ENCODE measurements at places on chromosomes 2 and 18. TPM values are rescaled to one million over a fixed set of nuclear protein-coding genes. Genes with fewer than 3 reads are reported as not detected.

- no peaks in the 10 kb centered on the region for H3K36me3 ChIP-seq
- H3K27ac ChIP-seq: no peak overlapping the region
- no peaks in the 10 kb centered on the region for H3K27me3 ChIP-seq
- no peak overlapping the region for H3K4me3 ChIP-seq
- no peak for ATAC-seq
- H3K4me1 ChIP-seq: no peaks in the 10 kb centered on the region
Observed at GRCh38 chr2:197209246-197209645, 101.3 kb downstream of the ANKRD44 start.

GRCh38 chr18:37717098-37717497 lies 151.5 kb upstream of the CELF4 start:
- ATAC-seq: no peak
- H3K36me3 ChIP-seq: no peaks in the 10 kb centered on the region
- no peaks in the 10 kb centered on the region for H3K4me1 ChIP-seq
- H3K27ac ChIP-seq: no peak overlapping the region
- no peaks in the 10 kb centered on the region for H3K27me3 ChIP-seq

DNA sequence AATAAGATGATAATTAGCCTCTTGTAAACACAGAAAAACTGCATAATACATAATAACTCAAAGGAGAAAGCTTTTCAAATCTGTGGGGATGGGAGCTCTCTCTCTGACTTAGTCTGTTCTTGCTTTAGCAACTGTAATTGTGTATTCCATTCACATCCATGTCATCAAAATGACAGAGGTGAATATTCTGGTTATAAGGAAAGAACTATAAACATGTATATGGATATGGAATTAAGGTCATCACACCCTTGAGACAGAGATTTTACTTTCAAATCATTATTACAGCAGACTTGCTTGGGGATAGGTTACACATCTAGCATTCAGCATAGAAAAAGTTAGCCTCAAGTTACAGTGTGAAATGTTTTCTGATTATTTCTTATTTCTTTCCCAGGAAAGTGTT lies 497.7 kb downstream of the LRP1B start:
- no peak overlapping the region for H3K4me3 ChIP-seq
- no peaks in the 10 kb centered on the region for H3K27me3 ChIP-seq
- no peaks in the 10 kb centered on the region for H3K36me3 ChIP-seq
- H3K4me1 ChIP-seq: no peaks in the 10 kb centered on the region
- ATAC-seq: no peak

- no peak overlapping the region for H3K27ac ChIP-seq
- H3K4me1 ChIP-seq: no peaks in the 10 kb centered on the region
- no peaks in the 10 kb centered on the region for H3K36me3 ChIP-seq
- no peak overlapping the region for H3K4me3 ChIP-seq
Observed at GRCh38 chr2:210262036-210262435, 36.8 kb upstream of the ACADL start.

- H3K27ac ChIP-seq: no peak overlapping the region
- no peaks in the 10 kb centered on the region for H3K36me3 ChIP-seq
- H3K4me1 ChIP-seq: peaks cover 17% of the 10 kb centered on the region
- no peaks in the 10 kb centered on the region for H3K27me3 ChIP-seq
Observed at GRCh38 chr2:71826299-71826698, 321.4 kb downstream of the CYP26B1 start.

DNA sequence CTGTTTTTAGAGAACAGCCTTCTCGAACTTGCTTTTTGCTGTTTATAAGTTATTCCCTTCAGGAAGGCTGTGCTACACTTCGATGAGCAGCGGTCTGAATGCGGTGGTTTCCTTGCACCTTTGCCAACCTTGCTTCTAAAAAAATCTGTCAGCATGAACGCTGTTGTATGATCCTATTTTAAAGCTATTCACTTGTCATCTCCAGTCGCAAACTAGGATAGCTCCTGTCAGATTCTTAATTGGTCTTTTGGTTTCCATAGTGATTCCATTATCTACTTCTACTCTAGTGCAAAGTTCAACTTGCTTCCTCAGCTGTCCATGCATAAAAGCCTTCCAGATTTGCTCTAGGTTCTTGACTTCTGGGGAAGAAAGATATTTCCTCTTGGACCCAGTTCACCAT lies 76.3 kb upstream of the GALNT3 start:
- no peaks in the 10 kb centered on the region for H3K27me3 ChIP-seq
- no peaks in the 10 kb centered on the region for H3K36me3 ChIP-seq
- H3K27ac ChIP-seq: no peak overlapping the region
- ATAC-seq: no peak
- no peaks in the 10 kb centered on the region for H3K4me1 ChIP-seq
- no peak overlapping the region for H3K4me3 ChIP-seq

The CNDP2 gene
- total RNA-seq: 48.9 TPM

DNA sequence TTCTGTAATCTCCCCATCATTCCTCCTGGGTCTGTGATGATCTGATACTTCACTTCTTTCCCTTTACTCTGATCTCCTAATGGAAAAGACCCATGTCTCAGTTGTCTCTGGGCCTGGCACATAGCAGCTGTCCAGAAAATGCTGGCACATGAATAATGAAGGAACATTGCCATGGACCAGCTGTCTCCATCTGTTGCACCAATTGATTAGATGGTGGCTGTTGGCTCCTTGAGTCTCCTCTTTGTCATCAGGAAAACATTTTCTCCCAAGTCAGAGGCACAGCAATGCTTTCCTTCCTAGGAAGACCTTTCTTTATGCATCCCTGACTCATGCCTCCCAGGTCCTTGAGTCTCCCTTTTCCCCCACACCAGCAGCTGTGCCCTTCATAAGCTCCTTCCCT lies 286.2 kb upstream of the CXCR4 start:
- no peak for ATAC-seq
- no peaks in the 10 kb centered on the region for H3K4me1 ChIP-seq
- H3K36me3 ChIP-seq: no peaks in the 10 kb centered on the region
- H3K27me3 ChIP-seq: peaks cover 46% of the 10 kb centered on the region

DNA sequence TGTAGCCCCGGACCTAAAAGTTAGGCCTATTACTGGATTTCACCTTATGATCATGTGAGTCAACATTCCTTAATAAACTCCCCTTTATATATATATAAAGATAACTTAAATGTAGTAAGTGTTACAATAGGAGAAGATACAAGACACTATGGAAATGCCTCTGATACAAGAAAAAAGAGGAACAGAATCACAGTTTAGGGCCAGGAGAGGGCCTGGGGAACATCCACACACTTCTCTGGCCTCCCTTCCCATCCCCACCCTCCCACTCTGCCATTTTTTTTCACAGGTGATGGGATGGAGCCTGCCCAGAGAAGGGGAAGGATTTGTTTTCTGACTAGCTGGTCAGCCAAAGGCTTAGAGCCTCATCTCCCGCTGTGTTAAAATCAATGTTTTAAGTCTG lies 6.4 kb downstream of the CDC42EP3 start:
- H3K27me3 ChIP-seq: no peaks in the 10 kb centered on the region
- H3K27ac ChIP-seq: no peak overlapping the region
- no peaks in the 10 kb centered on the region for H3K36me3 ChIP-seq
- ATAC-seq: no peak
- peaks cover 100% of the 10 kb centered on the region for H3K4me1 ChIP-seq
- H3K4me3 ChIP-seq: no peak overlapping the region

DNA sequence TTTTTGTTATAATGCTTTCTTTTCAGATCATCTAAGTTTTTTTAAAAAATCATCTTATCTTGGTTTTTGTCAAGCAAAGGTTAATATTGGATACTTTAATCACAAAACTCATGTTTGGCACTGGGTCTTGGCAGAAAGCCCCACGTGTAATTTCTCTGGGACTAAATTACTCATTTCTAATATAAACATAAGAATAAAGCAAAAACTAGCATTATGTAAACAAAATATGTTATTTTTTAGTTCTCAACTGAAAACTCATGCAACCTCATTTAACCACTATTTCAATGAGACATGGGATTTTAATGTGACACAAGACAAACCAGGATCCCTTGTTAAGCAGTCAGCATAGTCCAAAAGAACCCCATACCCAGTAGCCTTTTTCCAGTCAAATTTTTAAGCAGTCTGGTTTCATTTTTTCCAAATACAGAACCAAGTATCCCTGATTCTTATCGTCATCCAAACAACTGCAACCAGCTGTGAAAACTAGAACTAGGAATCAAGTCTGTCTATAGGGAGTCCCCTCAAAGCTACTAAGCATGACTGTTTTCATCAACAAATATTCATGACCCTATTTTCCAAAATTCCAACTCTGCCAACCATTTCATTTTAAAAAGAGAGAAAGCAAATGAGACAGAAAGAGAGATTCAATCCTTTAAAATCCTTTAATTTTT lies 27.1 kb downstream of the PID1 start:
- no peaks in the 10 kb centered on the region for H3K27me3 ChIP-seq
- H3K27ac ChIP-seq: no peak overlapping the region
- no peaks in the 10 kb centered on the region for H3K36me3 ChIP-seq
- H3K4me1 ChIP-seq: no peaks in the 10 kb centered on the region
- H3K4me3 ChIP-seq: no peak overlapping the region

All from gastroesophageal sphincter (tissue), 4 donors.